Left lobe of liver (tissue), 2 donors: ENCODE measurements at places on chromosomes 16 and 17. TPM values are rescaled to one million over a fixed set of nuclear protein-coding genes. Genes with fewer than 3 reads are reported as not detected.

- DNase-seq = no peak
Observed at GRCh38 chr16:84699147-84699711, 571 bp upstream of the USP10 start.

GRCh38 chr16:85029408-85029784 is 1.8 kb downstream of the KIAA0513 start:
- DNase-seq = no peak

NPTX1 gene
- 0.25 TPM for total RNA-seq

DNA sequence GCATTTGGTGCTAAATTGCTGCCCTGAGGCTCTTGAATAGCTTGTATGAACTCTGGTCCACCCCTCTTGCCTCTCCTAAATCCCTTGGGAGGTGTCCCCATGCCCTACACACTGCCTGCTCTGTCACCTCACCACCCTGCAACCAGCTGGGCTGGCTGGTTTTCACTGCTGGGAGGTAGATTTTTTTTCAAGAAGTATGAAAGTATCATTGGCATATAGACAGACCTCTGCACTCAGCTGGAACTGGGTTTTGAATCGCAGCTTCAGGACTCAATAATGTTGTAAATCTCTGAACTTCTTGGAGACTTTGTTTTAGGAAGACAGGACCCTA is 184.9 kb downstream of the MSI2 start:
- DNase-seq = no peak

GRCh38 chr17:60600490-60601446 is 775 bp downstream of the PPM1D start:
- DNase-seq = peak; percentile 73

HP gene
- total RNA-seq = 47,876 TPM

NFATC3 gene
- total RNA-seq = 27.6 TPM
